ENCODE measurements at places on chromosomes 12 and 14.

GRCh38 chr14:104146651-104147345 lies 8.4 kb downstream of the KIF26A start:
- DNase-seq = no peak

GRCh38 chr12:80321653-80322052 lies 122.4 kb upstream of the PTPRQ start:
- DNase-seq = no peak

GRCh38 chr14:64918216-64918615 lies 4.0 kb downstream of the CHURC1 start:
- DNase-seq = no peak

DNA sequence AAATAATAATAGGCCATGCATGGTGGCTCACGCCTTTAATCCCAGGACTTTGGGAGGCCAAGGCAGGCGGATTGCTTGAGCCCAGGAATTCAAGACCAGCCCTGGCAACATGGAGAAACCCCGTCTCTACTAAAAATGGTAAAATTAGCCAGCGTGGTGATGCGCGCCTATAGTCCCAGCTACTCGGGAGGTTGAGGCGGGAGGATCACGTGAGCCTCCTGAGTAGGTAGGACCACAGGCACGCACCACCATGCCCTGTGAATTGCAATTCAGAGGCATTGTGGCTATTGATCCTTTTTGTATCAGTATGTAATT lies 2.3 kb downstream of the ARHGDIB start:
- DNase-seq = no peak

Data from left colon (tissue), 2 donors.